ENCODE measurements at places on chromosomes 5 and 9.

DNA sequence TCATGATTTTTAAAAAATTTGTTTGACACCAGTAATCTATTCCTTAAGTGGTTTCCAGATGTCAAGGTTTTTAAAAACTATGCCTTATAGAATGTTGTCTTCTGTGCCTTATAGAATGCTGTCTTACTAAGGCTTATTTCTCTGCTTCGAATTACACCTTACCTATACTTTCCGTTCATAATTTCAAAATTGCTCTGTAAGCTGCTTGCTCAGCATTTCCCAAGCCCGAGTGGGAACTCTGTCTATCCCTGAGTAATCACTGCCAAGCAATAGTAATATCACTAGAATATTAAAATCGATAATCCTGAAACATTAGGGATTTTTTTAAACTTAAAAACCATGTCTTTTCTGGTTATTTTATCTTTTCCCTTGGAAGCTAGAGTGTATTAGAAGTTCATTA, 376.3 kb downstream of the PIK3R1 start:
- no peak for DNase-seq

GRCh38 chr5:123176938-123177275, 87.9 kb downstream of the PRDM6 start:
- no peak for DNase-seq

DNA sequence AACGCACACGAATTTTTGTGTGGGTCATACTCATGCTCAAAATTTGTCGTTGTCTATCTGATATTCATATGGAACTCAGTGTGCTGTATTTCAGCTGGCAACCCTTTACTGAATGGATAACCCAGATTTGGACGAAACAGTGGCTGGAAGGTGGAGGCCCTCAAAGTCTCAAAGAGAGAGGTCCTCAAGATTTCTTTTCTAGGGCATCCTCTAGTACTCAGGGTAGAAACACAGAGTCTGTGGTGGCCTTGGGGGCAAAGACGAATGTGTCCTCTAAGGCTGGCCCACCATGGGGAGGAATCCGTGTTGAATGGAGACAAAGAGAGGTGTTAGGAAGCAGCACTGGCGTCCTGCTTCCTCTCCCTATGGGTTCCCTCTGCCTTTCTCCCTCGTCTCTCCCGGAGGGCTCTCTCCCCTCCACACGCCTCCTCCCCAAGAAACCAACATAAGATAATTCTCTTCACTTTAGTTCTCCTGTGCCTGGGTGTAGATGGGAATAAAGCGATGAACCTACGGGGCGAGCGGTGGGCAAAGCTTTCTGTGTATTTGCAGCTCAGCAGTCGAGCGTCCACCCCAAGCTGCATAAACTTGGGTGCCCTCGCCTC, 333.7 kb downstream of the CWC27 start:
- no peak for DNase-seq

GRCh38 chr5:154384480-154385235, 61.1 kb upstream of the SAP30L start:
- DNase-seq, result no peak

DNA sequence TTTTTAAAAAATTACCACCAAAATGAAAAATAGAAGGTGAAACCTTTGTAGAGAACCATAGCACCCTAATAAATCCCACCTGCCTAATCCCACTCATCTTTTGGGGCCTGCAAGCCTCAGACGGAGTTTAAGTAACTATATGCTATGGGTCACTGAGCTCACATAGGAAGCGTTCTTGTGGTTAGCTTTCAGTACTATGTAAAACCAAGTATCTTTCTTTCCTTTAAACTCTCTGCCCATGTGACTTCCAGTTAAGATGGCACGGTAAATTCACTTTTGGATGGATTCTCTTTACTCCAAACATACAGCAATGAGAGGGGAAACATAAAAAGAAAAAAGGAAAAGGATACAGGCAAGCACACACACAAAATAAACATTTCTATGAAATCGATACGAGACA, 50.9 kb downstream of the FANCC start:
- no peak for DNase-seq

GRCh38 chr9:15238646-15239045, 68.4 kb downstream of the TTC39B start:
- no peak for DNase-seq

DNA sequence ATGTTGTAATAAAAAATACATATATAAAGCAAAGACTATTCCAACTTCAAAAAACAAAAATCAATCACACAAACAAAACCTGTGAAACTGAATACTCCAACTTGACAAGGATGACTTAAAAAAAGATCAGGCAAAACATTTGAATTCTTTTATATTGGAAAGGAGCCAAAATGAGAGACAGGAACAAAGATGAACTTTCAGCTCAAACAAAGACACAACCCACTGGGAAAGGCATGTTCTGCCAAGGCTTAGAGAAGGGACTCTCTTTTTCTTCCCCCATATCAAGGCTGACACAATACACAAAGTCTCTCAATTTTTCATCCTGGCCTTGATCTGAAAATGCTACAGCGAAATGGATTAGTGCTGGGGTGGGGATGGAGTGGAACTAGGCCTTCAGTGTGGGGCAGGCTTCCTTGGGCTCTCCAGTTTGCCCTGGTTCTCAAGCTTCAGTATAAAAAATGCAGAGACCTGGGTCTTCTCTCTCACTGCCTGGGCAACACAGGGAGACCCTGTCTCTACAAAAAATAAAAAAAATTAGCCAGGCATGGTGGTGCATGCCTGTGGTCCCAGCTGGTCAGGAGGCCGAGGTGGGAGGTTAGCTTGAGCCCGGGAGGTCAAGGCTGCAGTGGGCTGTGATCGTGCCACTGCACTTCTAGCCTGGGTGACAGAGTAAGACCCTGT, 11.6 kb upstream of the FAM169A start:
- DNase-seq, result no peak

GRCh38 chr5:135108992-135109391, 75.0 kb upstream of the PITX1 start:
- no peak for DNase-seq

Data from stimulated activated CD4-positive, alpha-beta T cell treated with anti-CD3 and anti-CD28 coated beads, TNF-alpha, amount 100 ng/mL, for 24 hours (primary cell).